Stimulated activated naive CD8-positive, alpha-beta T cell treated with anti-CD3 and anti-CD28 coated beads, Interleukin-15, amount 100 ng/mL, for 72 hours (primary cell): ENCODE measurements at places on chromosomes 12 and 14.

DNA sequence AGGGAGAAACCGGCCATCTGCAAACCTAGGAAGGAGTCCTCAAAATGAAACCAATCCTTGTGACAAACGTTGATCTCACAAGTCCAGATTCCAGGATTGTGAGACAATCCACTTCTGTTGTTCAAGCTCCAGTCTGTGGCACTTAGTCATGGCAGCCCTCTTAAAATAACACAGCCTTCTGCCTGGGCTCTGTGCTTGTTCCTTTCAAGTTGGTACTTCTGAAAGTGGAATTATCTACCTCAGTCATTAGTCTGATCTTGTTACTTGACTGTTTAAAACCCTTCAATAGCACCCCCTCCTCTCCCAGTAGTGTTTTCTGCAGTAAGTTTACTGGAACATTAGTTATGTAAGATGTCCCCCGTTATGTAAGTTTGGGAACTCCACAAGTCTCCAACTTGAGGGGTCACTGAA is 111.0 kb upstream of the HIF1A start:
- no peak for DNase-seq

DNA sequence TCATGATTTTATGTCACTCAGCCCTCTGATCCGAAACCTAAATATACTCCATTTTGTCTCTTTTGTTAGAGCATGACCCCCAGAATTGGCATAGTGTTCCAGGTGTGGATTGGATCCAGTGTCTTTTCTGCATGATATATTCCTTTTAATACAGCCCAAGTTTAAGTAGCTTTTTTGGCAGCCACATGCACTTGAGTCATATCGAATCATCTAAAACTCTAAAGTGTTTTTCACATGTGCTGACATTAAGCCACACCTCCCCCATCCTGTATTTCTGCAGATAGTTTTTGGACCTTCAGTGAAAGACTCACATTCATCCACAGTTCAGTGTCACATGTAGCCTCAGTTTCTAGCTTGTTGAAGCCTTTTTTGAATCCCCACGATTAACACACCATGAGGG is 30.6 kb downstream of the BORCS5 start:
- no peak for DNase-seq

- peak; percentile 77 for DNase-seq
Measured at GRCh38 chr12:121800694-121801594, 2.9 kb upstream of the SETD1B start.

DNA sequence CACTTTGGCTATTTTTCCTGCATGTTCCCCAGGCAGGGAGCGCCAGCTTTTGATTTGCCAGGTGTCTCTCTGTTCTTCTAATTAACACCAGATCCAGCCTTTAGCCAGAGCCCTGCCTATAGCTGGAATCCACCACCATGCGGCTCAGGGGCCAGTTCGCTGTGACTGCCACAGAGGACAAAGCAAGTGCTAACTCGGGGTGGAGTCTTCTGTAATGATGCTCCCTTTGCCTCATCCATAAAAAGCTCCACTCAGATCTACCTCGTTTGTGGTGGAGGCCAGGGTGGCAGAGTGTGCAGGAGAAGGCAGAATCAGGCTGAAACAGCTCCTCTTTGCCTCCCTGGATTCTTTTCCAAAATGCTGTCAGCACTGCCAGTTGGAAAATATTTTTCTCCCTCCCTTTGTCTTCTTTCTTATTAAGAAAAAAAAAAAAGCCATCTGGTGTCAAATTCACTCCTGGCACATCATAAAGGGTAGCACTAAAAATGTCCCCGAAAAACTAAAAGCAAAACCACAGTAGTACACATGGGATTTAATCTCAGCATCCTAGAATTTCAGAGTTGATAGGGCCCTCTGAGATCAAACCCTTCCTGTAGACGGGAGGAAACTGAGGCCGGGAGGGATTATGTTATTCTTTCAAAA is 18.0 kb upstream of the CTDSP2 start:
- no peak for DNase-seq

GRCh38 chr12:24425601-24425970 is 476.1 kb upstream of the SOX5 start:
- DNase-seq: no peak

DNA sequence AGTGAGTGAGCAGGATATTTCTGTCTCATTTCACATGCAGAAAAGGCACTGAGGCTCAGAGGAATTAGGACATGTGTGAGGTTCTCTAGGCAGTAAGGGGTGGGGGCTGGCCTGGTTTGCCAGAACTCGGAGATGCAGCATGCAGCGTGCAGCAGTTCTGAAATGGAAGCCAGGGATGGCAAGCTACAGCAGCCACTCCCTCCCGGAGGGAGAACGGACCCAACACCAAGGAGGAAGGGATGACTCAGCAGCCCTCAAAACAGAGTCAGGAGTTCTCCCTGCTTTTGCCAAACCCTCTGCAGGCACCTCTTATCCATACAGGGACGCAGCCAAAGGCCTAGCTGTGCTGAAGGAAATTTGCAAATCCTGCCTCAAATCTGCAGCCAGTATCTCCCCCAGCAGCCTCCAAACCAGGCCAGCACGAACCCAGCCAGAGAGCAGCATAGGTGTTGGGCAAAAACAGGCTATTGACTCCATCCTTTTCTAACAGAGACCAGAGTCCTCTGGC is 10.3 kb upstream of the SERPINA3 start:
- DNase-seq: no peak

- DNase-seq: peak; percentile 69
Measured at GRCh38 chr12:67452119-67452805, 183.1 kb downstream of the CAND1 start.

GRCh38 chr12:63958876-63959580 is 114.5 kb downstream of the SRGAP1 start:
- no peak for DNase-seq

GRCh38 chr14:102593061-102593824 is 794 bp downstream of the RCOR1 start:
- DNase-seq: peak; percentile 68

- no peak for DNase-seq
Measured at GRCh38 chr12:104155711-104156555, 17.9 kb upstream of the NFYB start.

DNA sequence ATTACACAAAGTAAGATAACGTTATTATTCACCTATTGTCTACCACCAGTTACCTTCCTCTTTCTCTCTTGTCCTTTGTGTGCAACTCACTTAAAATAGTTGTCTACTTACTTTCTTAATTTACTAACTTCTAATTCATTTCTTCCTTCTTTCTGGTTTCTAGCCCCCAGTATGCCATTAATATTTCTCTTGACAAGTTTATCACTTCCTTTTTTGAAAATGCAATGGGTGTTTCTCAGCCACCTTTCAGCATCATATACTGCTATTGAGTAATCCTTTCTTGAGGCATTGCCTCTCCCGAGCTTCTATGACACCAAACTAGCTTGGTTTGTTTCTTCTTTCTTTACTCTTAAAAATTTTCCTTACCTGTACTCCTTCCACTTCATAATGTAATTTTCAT is 633.6 kb downstream of the TMTC2 start:
- no peak for DNase-seq

DNA sequence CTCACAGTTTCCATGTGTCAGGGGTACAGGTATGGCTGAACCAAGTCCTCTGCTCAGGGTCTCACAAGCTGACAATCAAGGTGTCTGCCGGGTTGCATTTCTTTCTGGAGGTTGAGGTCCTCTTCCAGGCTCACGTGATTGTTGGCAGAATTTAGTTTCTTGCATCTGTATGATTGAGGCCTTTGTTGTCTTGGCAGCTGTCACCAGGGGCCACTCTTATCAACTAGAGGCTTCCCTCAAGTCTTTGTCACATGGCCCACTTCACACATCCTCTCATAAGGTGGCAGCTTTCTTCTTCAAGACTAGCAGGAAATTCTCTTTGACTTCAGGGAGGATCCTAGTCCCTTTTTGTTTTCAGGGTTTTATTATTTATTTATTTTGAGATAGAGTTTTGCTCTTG is 46.0 kb upstream of the FOS start:
- DNase-seq: no peak

DNA sequence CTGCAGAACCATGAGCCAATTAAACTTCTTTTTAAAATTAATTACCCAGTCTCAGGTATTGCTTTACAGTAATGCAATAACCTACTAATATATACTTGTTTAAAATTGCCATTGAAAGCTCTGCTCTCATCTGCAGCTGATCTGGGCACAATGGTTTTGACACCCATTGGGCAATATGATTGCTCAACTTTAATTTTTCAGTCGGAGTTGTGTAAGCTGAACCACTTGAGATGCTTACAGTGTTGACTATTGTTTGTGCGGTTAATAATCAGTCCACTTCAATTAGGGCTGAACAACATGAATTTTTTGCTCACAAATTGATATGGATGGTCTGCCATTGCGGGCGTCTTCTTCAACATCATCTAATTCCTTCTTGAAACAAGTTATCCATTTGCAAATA is 18.0 kb upstream of the OR4K5 start:
- DNase-seq: no peak

DNA sequence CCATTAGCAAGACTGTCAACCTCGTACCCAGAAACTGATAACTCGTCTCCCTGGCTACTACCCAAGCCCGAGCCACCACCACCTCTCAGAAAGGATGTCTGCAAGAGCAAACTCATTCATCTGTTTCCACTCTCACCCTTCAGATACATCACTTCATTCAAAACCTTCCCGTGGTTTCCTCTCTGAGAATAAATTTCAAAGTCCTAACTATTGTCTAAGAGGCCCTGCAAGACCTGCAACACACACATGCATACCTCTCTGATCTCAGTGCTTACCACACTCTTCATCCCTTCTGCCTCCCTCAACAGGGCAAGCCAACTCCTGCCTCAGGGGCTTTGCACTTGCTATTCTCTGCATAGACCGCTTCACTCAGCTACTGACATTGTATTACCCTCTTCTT is 40.6 kb downstream of the PPP1R13B start:
- no peak for DNase-seq

DNA sequence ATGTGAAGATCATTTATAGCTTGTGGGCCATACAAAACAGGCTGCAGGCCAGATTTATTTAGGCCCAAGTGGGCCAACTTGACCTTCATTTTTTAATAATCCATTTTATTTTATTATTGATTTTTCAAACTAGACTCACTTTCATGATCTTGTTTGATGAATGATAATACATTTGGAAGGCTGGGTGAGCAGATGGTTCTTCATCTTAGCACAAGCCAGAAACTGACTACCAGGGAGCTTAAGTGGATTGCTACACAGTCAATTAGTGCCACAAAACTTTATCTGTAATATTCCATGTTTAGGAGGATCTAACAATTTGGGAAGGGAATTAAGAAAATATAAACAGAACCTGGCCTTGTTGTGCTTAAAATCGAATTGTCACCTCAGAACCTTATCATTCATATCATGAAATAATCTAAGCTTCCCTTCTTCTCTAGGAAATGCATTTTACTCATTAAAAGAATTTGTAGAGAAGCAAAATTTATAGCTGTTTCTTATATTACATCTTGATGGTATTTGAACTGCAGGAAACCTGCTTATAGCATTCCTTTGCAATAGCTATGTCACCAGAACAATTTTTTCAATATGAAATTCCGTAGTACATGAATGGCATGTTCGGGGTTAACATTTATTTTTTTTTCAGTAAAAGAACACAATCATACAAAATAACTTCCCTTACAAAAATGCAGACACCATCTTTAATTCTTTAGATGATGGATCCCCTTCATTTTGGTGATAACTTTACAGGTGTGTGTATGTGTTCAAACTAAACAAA is 62.0 kb upstream of the CSRP2 start:
- DNase-seq: no peak

DNA sequence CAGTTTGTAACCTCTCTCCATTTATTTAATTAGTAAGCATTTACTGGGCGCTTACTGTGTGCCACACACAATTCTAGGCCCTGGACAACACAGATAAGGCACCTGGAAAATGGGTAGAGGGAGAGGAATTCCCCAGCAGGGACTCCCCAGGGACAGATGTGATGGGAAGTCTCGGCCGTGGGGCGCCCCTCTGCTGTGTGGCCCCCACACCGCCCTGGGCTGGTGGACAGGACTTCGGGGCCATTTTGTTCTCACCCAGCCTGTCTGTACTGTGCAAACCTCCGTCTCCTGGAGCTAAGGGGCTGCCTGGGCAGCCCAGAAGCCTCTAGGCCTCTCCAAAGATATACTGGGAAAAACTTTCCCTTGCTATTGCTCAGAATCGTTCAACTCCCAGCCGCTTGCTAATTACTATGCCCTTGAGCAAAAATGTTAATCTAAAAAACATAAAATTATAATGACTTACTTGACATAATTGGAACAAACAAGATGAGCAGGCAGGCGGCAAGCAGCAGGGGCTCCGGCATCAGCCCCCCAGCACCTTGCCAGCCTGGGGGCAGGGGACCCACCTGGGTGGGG is 64.4 kb upstream of the NCOR2 start:
- DNase-seq: no peak

DNA sequence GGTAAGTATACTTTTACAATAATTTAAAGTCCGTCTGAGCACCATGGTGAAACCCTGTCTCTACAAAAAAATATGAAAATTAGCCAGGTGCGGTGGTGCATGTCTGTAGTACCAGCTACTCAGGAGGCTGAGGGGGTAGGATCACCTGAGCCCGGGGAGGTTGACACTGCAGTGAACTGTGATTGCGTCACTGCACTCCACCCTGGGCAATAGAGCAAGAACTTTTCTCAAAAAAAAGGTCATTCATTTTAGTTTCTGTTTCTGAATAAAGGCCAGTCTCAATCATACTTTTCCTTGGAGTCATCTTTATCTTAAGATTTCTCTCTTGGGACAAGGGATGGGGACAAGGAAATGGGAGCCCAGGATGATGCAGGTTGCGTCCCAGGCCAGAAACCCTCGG is 12.9 kb downstream of the ANKRD13A start:
- no peak for DNase-seq

DNA sequence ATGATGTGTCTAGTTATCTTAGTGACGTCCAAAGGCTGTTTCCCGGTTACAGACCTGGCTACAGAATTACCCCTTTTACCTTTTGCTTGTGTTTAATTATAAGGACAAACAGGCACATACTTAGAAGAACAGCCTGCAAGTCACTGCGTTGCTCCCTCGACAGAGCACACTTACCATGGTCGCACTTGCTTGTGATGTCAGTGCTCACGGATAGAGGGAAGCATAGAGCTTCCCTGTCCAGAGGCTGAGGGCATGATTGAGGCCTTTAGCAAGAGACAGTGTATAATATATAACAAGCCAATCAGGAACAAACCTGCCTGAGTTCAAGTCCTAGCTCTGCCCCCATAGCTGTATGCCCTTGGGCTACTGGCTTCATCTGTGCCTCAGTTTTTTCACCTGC is 73.2 kb upstream of the SCN8A start:
- no peak for DNase-seq

DNA sequence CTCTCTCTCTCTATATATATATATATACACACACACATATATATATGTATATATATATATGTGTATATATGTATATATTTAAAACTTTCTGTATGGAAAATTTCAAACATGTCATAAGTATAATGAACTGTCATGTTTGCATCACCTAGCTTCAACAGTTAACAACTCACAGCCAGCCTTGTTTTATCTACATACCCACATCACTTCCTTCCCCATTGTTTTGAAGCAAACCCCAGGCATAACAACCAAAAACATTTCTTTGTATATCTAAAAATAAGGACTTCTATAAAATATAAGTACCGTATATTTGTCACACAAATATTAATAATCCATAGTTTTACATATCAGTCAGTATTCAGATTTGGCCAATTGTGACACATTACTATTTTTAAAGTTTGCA is 57.4 kb downstream of the PAPOLA start:
- no peak for DNase-seq
